ENCODE measurements at places on chromosomes 13 and 19.

GRCh38 chr19:14683439-14683838 lies 6.4 kb upstream of the ZNF333 start:
- no peak for ATAC-seq

- no peak for ATAC-seq
Observed at GRCh38 chr19:30490760-30491159, 118.6 kb downstream of the ZNF536 start.

GRCh38 chr19:55085923-55086715 lies 10.4 kb downstream of the EPS8L1 start:
- no peak for ATAC-seq

DNA sequence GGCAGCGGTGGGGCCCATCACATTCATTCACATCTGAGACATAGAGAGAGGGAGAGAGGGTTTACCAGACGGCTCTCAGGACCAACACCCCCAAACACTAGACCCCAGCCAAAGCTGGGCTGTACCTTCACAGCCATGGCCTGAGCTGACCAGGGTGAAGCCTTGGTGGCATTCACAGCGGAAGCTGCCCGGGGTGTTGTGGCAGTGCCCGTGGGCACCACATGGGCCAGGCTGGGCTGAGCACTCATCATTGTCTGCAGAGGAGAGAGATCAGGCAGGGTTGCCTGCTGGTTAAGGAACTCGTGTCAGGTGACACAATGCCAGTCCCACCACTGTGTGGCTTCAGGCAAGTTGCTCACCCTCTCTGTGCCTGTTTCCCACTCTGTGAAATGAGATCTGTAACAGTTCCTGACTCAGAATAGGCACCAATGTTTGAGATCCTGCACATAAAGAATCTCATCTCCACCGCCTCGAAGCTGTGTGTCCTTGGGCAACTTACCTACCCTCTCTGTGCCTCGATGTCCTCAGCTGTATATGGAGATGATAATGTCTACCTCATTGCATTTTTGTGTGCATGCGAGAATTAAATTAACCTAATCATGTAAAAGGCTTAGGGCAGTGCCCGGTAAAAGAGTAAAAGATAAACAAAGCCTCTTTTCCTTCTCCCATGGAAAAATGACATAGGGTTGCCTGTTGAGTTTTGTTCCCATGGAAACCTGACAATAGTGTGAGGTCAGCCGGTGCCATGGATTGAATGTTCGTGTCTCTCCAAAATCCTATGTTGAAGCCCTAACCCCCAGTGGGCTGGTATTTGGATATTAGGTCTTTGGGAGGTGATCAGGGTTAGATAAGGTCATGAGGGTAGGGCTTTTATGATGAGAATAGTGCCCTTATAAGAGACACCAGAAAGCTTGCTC lies 22.9 kb downstream of the CCL25 start:
- no peak for ATAC-seq

All from activated CD4-positive, CD25-positive, alpha-beta regulatory T cell treated with anti-CD3 and anti-CD28 coated beads, Interleukin-2, amount 50 U/mL, for 24 hours (primary cell).